ENCODE measurements at places on chromosomes 5 and 9.

- peak; percentile 24 for DNase-seq
Observed at GRCh38 chr5:165209101-165209727, 1703.8 kb downstream of the MAT2B start.

DNA sequence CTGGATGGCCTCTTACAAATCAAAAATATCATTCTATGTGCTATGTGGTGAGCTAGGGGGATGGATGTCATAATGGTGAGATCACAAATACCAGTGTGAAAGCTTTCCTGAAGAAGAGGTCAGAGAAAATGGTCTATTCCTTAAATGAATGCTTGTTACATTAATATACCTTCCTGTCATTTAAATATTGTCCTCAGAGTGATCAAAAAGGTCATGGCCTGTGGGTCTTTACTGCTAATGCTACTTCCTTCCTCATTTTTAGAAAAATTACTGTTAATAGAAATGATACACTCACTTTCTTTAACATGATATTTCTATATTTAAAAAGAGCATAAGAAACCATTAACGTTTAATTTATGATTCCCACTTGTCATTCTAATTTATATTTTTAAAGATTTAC lies 9.7 kb downstream of the OMD start:
- peak; percentile 29 for DNase-seq

DNA sequence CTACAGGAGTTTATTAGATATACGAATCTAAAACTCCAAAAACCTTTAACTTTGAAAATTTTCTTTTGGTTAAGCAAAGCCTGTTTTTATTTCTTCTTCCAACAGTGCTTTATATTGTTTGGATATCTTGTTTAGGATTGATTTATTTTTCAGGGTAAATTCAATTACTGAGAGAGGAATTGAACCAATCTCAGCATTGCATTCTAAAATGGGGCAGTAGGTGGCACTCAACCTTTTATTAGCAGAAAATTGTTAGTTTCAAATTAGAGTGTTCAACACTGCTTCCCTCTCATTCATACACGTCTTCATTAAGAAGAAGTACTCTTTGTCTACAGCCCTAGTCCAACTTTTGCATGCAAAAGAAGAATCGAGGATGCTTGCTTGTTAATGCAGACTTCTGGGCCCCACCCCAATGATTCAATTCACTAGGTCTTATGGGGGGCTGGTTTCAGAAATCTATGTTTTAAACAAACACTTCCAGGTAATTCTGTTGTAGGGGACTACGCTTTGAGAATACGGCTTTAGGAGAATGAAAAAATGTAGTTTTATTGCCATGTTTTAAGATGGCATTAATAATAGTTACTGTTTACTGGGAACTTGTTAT lies 26.6 kb downstream of the MRPL22 start:
- no peak for DNase-seq

GRCh38 chr5:64166201-64166959 lies 737 bp downstream of the RNF180 start:
- DNase-seq = no peak

DNA sequence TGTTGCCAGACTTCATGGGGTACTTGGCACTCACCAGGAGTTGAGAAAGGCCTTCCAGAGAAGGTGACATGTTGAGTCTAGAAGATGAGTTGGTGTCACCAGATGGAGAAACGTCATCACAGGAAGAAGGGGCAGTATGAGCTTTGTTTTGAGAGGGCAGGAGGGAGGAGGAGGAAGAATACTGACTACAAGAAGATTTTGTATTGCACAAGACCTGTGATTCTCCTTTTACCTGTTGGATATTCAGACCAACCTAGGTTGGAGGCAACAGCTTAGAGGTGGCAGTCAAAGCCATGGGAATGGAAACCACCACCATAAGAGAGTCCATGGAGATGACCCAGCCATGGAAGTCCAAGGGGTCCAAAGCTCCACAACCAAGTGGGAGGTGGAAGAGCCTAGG lies 154.2 kb downstream of the TSSK1B start:
- DNase-seq = no peak

DNA sequence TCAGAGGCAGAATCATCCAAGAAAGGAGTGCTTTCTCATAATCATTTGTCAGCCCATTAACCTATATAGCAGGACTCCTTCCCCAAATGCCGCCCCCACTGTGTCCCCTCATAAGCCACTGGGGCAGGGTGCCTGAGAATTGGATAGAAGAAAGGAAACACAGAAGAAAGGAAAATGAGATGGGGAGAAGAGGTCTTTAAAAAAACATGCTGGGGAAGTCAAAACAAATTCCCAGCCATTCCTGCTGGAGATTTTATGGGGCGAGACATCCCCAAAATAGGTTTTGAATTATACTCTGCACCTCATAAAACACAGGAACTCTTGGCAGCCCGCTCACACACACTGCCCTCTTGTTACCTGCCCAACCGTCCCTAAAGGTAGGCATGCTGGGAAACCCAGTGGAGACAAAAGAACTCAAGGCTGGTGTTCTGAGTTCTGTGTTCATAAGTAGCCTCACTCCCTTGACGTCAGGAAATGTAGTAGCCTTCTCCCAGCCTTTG lies 19.7 kb downstream of the ASTN2 start:
- no peak for DNase-seq

GRCh38 chr5:82221020-82221419 lies 57.1 kb downstream of the RPS23 start:
- DNase-seq = no peak
